ENCODE measurements at places on chromosomes 2 and 18. TPM values are rescaled to one million over a fixed set of nuclear protein-coding genes. Genes with fewer than 3 reads are reported as not detected.

DNA sequence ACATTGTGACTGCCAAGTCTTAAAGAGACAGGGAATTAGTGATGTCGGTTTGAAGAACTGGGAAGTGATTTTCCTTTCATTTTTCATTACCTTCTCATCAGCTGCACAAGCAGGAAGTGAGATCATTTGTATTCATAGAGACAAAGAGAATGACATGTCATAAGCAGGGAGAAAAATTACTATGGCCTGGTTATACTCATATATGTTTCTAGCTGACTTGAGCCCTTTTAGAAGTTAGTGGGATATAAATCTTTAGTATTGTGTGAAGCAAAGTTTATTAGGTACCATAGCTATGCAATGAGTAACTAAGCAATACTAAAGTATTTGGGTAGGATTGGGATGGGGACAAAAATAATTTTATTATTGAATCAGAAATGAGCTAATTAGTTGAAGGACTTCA, 284.1 kb downstream of the PID1 start:
- no peak for DNase-seq

DNA sequence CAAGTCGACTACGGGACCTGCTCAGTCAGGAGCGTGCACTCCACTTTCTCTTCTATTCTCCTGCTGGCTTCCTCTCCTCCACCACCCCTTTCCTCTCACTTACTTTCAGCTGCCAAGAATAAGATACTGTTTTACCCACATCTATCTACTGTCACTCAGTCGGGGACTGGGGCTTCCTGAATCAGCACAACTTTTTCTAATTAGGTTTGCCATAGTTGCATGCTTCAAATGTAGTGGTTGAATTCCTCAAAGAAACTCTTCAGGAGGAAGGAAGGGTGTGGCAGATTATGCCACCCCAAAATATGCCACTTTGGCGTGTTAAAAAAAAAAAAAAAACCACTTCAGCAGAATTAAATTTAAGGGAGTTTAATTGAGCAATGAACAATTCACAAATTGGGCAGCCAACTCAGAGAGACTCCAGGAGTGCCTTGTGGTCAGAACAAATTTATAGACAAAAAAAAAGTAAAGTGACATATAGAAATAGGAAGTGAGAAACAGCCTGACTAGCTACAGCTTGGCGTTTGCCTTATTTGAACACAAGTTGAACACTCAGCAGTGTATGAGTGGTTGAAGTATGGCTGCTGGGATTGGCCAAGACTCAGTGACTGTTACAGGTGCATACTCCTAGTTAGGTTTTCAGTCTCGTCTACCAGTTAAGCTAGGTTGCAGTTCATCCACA, 32.5 kb upstream of the RMDN2 start:
- DNase-seq, result no peak

DNA sequence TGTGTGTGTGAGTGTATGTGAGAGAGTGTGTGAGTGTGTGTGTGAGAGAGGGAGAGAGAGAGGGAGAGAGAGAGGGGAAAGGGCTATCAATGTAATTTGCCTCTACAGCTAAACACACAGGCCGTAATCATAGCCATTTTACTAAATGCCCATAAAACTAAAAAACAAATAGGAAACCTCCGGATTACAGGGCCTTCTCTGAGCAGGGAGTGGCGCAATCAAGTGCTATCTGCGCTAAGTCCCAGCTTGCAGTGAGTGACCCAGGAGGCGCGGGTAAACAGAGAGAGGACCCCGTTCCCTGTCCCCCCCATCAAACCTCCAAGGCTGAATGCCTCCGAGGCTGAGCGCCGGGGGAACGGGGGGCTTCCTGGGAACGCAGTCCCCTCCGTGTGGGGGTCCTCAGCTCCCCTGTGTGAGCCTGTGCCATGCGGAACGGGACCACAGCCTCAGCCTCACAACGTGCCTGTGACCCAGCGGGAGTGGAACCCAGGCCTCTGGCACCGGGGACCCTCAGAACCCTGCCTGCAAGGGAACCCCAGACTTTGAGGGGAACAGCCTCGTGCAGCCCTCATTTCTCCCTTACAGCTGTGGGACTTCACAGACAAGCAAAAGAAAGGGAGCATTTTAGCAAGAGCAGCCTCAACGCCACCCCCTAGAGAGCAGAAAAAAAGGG, 54.7 kb upstream of the ID2 start:
- no peak for DNase-seq

DNA sequence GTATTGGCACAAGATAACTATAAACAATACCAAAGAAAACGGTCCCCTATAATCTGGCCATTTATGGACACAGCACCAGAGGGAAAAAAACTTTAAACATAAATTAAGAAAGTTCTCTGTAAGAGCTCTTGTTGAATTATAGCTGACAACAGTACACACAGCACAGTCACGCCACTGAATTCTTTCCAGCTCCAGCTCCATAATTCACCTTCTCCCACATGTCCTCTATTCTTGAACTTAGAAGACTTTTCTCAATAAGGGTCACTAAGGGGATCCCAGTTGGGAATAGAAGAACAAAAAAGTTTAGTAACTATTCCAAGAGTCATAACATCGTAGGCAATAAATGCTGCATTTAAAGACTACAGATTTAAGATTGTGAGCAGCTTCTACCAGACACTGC, 124.6 kb upstream of the CYP1B1 start:
- DNase-seq, result no peak

- no peak for DNase-seq
Observed at GRCh38 chr2:71615767-71616730, 162.7 kb downstream of the DYSF start.

DNA sequence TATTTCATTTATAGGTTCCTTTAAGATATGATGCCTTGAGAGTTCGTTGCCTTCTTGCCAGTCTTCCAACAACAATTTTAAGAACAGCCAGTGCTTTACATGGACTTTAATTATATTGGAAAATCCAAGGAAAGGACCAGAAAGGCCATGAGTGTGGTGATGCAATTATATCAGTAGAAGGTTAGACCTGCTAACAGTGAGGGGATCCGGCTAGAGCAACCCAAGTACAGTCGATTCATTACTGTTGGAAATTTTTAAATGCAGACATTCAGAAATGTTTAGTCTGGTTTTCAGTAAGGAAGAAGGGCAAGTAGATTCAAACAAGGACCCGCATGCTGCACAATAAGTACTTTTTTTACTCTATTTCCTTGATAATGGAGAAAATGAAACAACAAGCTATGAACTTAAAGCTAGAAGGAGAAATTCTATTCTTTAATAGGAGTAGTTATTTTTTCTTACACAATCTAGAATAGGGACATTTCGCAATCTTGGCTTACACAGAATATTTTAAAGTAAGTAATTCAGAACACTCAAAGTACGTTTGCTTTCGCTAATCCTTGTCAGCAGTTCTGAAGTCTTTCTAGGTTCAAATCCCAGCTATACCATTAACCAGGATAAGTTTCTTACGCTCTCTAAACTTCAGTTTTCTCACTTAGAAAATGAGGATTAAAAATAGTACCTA, 405.5 kb downstream of the MEIS1 start:
- no peak for DNase-seq

- DNase-seq, result no peak
Observed at GRCh38 chr2:30979822-30980245, 158.4 kb downstream of the GALNT14 start.

- DNase-seq, result no peak
Observed at GRCh38 chr2:208657468-208657867, 250.9 kb downstream of the PTH2R start.

GRCh38 chr2:22901471-22902179, 483.4 kb upstream of the KLHL29 start:
- DNase-seq, result no peak

SP140L gene
- total RNA-seq, result 6.1 TPM

ITGAV gene
- 139 TPM for total RNA-seq

POTEC gene
- not detected for total RNA-seq

SPATA3 gene
- not detected for total RNA-seq

All from Right ventricle myocardium inferior (tissue), 1 donor.